ENCODE measurements at places on chromosomes 16 and 17. TPM values are rescaled to one million over a fixed set of nuclear protein-coding genes. Genes with fewer than 3 reads are reported as not detected.

Gene CD300E
- not detected for total RNA-seq

Gene PRSS53
- 5.5 TPM for total RNA-seq

Gene LGALS9C
- total RNA-seq, result 0.64 TPM

Gene MARVELD3
- total RNA-seq, result not detected

Gene TMC8
- 412 TPM for total RNA-seq

Gene KAT8
- 53.5 TPM for total RNA-seq

Gene AIPL1
- not detected for total RNA-seq

Gene FLOT2
- 151 TPM for total RNA-seq

Gene RNF222
- total RNA-seq, result not detected

Gene CCL17
- total RNA-seq, result 0.56 TPM

Gene KRTAP3-2
- total RNA-seq, result not detected

Gene JPH3
- 0.17 TPM for total RNA-seq

Gene ZC3H7A
- 89.4 TPM for total RNA-seq

Gene MRPS34
- 112 TPM for total RNA-seq

Data from T-helper 1 cell treated with Interleukin-12 subunit alpha and Interleukin-12 subunit beta and Interleukin-4 antibody, amounts not matched to agents 30 ng/mL and 1 ng/mL, for 36 hours (primary cell).